ENCODE measurements at places on chromosomes 4 and X.

DNA sequence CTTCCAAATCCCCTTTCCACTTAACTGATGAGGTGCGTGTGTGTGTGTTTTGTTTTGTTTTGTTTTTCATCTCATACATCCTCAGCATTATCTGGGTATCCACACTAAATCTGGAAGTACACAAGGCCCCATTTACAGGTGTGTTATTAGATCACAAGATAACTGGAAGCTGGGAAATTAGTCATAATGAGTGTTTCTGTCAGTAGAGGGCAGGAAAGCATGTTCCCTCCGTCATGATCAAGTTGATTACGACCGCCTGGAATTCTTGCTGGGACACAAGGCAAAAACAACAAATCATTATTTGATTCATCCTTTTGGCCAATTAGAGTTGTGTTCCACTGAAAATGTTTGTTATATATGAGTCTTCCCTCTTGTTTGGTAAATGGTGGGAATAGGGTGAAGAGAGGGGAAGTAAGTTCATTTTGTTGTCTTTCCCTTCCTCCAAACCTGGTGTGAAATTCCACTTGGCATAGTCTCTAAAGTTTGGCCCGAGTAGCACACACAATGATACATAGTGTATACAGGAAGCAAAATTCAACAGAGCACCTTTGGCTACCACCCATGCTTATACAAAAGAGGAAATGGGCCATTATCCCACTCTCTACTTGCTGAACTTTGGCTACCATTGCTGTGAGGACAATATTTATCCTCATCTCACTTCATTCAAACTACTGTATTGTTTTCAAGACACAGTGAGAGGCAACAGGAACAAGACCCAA lies 33.3 kb upstream of the TLL1 start:
- no peak for DNase-seq

DNA sequence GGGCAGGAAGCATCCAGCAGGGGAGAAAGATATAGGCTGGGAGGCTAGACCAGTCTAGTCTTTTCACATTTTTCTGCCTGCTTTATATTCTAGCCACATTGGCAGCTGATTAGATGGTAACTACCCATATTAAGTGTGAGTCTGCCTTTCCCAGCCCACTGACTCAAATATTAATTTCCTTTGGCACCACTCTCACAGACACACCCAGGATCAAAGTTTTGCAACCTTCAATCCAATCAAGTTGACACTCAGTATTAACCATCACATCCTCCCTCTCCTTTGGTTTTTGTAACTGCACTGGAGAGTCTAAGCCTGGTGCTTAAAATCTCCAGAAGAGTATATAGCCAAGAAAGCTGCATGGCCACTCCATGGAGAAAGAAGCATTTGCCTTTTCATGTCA lies 560.4 kb downstream of the GRXCR1 start:
- no peak for DNase-seq

DNA sequence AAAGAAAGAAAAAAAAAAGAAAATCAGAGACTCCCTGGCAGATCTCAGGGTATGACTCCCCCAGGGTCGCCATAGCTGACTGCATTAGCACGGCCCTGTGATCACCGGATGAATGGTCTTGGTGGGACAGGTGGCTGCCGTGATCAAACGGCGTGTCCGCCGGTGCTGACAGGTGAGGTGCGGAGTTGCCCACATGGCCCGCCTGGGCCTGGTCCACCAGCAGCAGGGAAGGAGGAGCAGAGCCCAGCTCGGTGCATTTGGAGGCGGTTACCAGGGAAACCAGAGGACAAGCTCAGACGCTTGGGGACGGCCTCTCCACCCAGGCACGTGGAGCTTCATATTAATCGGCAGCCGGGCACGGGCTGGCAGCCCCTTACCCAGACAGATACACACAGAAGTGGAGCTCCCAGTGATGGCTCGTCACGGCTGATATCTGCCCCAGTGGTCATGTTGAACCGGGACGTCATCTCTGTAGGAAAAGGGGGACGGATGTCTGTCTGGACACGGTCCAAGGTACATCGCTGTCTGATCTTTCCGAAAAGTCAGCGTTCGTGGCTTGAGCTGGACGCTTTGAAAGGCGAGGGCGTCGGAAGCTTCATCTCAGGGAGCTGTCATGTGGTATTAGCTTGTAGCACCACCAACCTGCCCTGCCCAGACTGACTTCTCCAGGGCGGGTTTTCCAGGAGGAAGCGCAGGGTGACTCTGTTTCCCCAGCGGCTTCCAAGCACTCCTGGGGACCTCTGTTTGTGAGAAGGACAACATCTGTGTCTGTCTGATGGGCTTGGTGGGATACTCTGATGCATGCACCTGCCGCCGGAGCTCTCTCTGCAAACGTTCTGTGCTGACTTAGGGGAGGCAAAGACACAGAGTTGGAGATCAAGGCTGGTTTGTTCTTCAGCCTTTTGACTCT lies 180.7 kb downstream of the CRLF2 start:
- no peak for DNase-seq

DNA sequence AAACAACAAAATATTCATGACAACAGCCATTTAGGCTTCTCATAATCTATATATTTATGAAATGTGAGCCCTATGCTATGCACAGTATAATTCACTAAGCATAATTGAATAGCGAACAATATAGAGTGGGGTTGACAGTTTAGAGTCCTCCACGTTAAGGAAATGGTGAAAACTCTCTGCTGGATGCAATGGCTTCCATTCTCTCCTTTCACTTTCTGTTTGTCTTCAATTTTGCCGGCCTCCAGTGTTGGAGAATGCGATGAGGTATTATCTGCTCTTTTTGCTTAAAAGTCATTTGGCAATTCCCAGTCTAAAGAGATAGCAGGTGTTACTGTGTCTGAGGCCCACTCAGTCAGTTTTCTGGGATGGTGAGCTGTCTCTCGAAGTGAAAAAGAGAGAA lies 52.1 kb downstream of the NPY5R start:
- DNase-seq = no peak

GRCh38 chrX:45445745-45446412 lies 245.2 kb upstream of the DIPK2B start:
- no peak for DNase-seq

DNA sequence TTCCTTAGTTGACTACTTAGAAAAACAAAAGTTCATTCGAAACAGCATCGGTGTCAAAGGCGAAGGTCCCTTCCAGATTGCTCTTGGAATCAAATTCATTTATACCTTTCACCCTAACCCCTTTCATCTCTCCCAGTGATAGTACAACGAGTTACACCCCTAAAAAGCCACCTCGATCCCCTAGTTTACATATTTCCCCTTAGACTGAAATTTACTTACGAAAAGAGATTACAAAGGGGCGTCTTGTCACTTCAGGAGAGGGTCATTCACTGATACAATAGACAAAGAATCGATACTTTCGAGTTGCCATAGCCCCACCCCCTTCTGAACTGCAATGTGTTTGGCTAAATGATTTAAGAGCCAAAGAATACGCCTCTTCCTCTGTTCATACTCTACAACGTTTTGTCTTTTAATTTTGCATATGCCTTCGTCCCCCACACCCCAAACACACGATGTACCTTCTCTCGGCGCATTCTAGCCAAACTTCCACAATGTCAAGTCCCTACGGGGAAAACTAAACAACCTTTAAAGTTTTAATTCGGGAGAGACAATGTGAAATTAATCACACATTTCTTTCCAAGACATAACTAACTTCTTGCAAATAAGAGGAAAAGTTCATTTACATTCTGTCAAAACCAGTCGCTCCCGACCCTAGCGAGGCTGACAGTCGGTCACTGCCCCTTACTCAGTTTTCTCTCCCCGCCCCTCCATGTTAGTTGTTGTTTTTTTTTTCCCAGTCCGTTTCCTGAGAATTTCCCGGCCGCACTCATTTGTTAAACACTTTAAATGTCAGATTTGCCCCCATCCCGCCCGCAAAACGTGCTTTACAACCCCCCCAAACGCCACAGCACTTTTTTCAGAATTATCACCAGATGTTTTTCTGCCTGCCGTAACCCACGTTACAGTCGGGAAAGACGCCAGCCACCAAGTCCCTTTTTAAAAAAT lies 88.6 kb downstream of the HPRT1 start:
- no peak for DNase-seq

DNA sequence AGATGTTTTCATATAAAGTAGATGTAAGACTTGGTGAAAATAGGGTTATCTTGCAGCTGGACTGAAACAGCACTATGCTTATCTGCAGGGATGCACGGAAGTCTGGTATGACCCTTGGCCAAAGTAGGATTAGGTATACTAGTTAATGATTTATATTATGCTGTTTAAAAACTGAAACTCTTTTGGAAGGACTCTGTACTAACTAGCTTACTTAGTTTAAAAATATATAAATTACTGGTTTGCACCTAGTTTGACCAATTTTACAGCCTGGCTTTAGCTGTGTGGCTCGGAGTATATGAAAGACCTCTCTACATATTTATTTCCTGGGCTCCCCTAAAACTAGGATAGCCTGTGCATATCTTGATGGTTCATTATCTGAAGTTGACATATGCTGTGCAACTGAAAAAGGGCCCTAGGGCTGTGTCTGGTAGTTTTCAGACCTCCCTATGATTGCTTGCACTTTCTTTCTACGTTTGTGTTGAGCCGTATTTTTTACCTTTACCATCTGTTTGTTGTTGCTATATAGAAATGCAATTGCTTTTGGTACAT lies 89.2 kb downstream of the TMEM144 start:
- DNase-seq = no peak

DNA sequence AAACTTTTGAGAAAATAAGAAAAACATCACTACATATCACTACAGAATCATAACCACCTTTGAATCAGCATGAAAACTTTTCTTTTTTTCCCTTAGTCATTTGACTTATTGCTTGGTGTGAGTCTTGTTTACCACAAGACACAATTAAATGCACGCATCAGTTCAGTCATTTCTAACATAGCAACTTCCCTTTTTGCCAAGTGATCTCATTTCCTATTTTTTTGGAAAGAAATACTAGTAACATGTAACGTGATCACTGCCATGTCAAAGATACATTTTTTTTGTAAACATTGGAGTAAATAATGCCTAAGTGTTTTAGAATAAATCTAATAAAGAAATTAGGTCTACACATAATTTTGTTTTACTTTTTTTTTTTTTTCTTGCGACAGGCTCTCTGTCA lies 5.1 kb upstream of the CXCL8 start:
- no peak for DNase-seq
